Hindlimb muscle (tissue), 1 donor: ENCODE measurements at places on chromosomes 12 and 14.

DNA sequence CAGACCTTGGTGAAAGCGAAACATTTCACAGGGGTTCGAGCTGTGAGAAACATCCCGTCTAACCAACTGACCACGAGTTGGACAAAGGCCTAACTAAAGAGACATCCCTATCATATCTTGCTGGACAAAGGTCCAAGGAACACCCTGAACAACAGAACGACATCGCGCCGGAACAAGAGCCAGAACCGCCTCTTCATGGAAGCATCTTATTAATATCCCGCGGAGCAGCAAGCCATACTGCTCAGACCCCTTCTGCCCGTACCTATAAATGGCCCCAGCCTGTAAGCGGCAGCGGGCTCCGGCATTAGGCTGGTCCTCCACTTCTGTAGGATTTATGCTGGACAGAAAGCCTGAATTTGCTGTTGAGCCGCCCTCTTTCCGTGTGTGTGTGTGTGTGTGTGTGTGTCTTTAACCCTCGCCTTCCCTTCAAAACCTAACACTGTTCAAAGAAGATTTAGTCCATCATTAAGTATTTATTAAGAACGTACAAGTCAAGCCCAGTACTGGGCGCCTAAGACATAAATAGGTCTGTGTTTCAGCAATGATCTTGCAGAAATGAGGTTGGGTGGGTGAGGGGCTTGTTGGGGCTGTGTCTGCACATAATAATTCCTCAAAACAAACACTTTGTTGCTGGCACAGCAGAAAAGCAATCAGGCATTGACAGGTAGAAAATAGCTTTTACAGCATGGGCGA lies 1.9 kb downstream of the SLC6A15 start:
- peak; percentile 16 for DNase-seq

DNA sequence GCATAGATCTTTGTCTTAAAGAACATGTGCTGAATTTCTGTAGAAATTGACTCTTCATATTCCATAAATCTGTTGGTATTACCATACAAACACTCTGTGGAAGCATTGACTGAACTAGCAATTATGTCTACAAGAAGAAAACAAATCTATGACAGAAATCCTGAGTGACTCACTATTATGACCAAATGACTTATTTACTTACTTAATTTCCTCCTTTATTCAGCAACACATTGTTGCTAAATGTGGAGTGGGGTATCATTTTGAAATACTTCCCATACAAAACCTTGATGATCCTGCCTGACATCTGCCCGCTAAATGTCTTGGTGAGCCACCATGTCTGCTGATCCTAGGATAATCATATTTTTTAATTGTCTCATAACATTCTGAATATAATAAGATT lies 99.1 kb upstream of the SLCO1C1 start:
- no peak for DNase-seq

- no peak for DNase-seq
These were observed 121.9 kb upstream of the ATF1 start for GRCh38 chr12:50642035-50642451.

DNA sequence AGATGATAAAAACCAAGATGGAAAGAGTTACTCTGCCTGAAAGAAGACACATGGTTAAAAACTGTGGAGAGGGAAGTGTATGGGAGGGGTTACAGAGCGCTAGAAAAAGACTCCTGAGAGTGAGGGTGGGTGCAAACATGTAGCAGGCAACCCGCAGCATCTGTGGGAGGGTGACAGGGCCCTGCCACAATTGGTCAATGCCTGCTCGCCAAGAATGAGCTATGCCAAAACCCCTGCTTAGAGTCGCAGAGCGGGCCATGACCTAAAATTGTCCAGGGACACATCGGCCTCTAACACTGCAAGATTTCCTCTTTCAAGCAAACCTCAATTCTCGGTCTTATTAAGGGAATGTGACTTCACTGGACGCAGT lies 700 bp downstream of the PRKAG1 start:
- DNase-seq = no peak

- no peak for DNase-seq
These were observed 37.7 kb upstream of the MYBPC1 start for GRCh38 chr12:101557094-101557493.

GRCh38 chr12:53506450-53506785 lies 866 bp downstream of the NPFF start:
- no peak for DNase-seq

DNA sequence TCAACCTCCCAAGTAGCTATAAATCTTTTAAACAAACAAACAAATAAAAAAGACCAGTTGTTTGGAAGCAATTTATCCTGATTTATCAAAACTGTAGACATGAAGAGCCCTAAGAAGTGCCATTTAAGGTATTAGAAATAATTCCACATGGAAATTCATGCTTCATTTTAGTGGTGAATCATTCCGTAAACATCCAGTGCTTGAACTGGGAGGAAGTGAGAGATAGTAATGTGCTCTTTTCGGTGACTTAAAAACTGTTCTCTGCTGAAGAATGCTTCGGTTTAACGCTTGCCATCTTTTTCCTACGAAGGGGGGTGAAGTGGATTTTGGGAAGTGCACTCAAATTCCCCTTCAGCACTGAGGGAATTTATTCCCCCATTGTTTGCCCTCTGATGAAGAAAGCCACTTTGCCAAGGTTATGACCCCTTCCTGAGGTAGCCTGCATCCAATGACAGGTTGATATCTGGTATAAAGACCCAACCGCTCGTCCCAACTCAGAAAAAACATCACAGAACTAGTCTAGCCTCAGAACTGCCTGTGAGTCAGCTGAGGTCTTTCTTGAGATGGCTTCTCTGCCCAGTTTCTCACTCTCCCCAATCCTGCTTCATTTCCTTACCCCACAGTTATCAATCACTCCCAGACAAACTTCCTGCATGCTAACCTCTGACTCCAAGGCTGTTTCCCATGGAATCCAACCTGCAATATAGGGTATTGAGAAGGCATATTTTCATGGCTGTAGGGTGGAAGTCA lies 244.1 kb downstream of the AEBP2 start:
- DNase-seq = no peak

GRCh38 chr12:77064896-77065360 lies 441 bp downstream of the E2F7 start:
- DNase-seq = no peak

DNA sequence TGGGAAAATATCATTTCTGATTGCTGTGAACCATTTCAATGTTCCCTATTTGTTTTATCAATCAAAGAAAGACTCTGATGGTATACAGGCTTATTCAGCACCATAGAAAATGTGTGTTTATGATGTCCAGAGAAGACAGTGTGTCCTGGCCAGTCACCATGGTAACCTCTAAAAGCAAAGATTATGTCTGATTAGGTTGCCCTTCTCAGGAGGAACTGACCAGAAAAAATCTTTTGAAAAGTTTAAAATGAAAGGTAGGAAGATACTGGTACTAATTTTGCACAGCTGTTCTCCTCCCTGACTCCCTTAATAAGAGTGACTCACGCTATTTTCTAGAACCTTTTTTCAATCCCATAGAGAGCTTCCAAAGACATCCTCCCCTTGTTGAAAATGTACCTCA lies 391.8 kb upstream of the DCN start:
- DNase-seq = no peak

DNA sequence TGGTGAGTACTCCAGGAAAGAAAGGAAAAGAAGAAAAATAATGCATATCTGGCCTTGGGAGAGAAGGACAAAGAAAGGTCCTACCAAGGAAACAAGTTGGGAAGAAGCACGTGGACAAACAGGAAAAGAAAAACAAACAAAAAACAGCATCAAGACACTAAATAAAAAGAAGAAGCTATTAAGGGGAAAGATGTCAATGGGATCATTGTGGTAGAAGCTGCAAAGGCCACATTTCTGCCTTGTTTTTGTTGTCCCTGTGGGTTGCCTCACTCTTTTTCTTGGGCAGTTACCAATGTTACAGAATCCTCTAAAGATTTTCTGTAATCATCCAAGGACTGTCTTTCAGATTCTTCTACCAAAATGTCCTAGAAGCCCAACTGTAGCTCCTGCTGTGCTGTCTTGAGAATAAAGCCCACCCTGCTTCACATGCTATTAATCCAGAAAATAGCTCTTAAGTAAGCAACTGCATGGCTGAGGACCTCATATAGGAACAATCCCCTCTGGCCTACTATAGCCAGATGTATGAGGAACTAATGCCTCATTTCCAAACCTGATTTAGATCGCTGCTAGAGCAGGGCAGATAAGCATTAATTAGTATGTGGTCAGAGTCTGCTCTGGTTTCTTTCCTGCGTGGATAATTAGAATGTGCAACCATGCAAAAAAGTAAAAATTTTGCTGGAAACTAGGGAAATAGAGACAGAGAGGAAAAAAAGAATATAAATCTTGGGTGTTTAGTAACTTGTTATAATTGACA lies 10.2 kb upstream of the CPNE8 start:
- no peak for DNase-seq

- DNase-seq = no peak
These were observed 32.7 kb upstream of the USP44 start for GRCh38 chr12:95583933-95584332.

- no peak for DNase-seq
These were observed 128.0 kb downstream of the ETV6 start for GRCh38 chr12:11777451-11777850.

DNA sequence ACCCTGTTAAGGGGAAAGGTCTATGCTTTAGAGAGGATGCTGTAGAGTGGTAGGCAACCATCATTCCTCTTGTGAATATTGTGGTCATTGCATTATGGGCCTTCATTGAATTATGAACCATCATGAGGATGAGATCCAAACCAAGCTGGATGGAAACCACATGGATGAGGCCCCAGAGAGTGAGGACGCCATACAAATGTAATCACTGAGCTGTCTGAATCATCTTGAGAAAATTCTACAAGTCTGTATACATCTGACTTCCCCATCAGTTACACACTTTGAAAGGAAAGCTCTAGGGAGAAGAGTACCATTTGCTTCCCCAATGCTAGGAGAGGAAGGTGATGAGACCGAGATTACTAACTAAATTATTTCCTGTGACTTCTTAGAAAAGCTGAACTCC lies 172.9 kb downstream of the CACNA1C start:
- DNase-seq = no peak

- no peak for DNase-seq
These were observed 12.7 kb upstream of the CCDC177 start for GRCh38 chr14:69587389-69587788.

DNA sequence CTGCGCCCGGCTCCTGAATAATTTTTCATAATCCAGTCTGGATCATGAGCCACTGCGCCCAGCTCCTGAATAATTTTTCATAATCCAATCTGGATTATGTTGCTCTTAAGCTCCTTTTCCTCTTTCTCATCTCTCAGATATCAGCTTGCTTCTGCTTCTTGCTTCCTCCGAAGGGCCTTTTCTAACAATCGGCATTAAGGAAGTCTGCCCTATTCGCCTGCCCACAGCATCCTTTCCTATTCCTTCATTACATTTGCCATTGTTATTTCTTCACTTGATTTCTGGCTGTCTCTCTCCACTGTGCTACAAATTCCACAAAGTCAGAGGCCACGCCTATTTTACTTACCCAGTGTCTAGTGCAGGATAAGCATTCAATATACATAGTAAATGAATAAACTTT lies 83.5 kb downstream of the TTC7B start:
- DNase-seq = no peak

GRCh38 chr12:112590281-112590680 lies 171.5 kb downstream of the PTPN11 start:
- no peak for DNase-seq

- no peak for DNase-seq
These were observed 24.0 kb downstream of the FAM222A start for GRCh38 chr12:109737631-109738030.

DNA sequence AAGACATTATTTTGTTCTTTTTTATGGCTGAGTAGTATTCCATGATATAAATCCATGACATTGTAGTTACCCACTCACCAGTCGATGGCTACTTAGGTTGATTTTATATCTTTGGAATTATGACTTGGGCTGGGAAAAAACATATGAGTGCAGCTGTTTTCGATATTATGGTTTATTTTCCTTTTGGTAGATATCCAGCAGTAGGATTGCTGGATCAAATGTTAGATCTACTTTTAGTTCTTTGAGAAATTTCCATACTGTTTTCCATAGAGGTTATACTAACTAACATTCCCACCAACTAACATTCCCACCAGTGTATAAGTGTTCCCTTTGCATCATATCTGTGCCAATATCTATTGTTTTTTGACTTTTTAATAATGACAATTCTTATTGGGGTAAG lies 29.9 kb upstream of the PTPRR start:
- no peak for DNase-seq

DNA sequence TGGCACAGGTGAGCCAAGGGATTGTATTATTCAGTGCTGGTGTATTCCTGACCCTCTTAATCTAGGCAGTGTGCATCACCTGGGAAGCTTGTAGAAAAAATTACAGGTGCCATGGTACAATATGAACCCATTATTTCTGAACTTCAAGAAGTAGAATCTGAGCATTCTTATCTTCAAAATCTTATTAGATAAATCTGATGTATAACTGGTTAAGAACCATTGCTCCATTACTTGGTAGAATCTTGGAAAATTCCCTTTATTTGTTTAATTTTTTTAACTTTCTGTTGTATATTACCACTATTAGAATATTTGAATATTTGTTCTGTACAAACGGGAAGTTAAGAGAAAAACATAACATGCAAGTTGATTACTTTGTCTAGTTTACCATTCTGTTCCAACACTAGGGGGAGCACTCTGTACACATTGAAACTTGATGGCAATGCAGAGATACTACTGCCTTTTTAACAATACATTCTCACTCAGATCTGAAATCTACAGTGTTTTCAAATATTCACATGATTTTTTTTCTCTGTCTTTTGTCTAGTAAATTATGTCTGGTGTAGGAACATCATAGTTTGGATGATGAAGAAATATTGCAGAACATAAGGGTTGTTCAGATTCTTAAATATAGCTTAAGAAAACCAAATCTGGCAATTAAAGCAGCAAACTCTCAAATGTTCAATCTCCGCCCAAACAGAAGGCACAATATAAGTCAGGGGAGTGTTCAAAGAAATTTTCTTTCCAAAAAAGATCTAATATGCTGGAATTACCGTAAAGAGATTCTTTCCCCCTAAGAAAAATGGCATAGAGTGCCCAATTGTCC lies 196.6 kb downstream of the PCNX1 start:
- peak; percentile 32 for DNase-seq

GRCh38 chr14:97618917-97619690 lies 821.9 kb downstream of the VRK1 start:
- no peak for DNase-seq

GRCh38 chr14:94977016-94977415 lies 180.3 kb downstream of the DICER1 start:
- DNase-seq = no peak

DNA sequence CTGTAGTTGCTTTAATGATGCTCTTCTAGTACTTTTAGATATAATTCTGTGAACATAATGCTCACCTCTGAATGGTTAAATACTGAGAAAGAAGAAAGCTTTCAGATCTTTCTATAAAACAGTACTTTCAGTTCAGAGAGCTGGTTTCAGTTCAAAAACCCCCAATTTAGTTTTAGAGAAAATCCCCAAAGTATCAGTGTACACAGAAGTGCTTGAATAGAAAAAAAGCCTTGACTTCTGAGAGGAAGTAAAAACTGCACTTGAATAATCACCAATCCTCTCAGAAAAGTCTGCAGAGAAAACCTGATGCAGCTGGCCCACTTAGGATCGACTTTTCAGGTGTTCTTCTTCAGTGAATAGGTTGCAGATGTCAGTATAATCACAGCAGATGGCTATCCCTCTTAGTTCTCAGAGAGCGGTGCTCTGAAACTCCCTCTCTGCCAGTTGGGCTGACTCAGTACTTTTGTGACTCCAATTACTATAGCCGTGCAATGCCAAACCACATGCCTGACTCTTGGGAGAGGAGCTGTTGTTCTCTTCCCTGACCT lies 616.3 kb downstream of the LRFN5 start:
- DNase-seq = peak; percentile 31

GRCh38 chr12:52222692-52223091 lies 10.4 kb upstream of the KRT7 start:
- no peak for DNase-seq
